ENCODE measurements at places on chromosomes 5 and 9. TPM values are rescaled to one million over a fixed set of nuclear protein-coding genes. Genes with fewer than 3 reads are reported as not detected.
A peak's percentile ranks its signal among the peaks of the same experiment; 100 is the strongest.

Gene GHR
- not detected for total RNA-seq

Gene DOCK8
- total RNA-seq: 114 TPM

Gene FCN1
- total RNA-seq: not detected

Gene CRB2
- not detected for total RNA-seq

Gene SH3GL2
- not detected for total RNA-seq

Gene TAS2R1
- not detected for total RNA-seq

- no peak for DNase-seq
Measured at GRCh38 chr5:41763081-41763480, 107.1 kb downstream of the OXCT1 start.

- no peak for DNase-seq
Measured at GRCh38 chr5:16037121-16037845, 142.3 kb downstream of the MARCHF11 start.

DNA sequence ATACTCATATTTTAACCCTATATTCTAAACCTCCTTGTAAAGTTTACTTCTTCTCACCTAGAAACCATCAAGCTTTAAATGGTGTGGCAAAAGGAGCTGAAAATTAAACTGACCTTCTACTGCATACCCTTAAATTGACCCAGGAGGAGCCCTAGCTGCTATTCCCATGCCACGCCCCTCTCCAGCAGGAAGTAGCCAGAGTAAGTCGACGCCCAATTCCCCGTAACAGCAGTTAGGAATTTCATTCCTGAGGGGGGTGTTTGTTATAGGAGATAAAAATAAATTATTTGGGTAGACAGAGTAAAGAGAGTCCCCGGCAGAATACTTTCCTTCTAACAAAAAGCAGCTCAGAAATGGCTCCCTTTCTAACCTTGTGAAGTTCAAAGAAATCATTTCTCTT is 111.8 kb upstream of the FAM174A start:
- no peak for DNase-seq

- no peak for DNase-seq
Measured at GRCh38 chr5:172353271-172353812, 69.8 kb upstream of the UBTD2 start.

DNA sequence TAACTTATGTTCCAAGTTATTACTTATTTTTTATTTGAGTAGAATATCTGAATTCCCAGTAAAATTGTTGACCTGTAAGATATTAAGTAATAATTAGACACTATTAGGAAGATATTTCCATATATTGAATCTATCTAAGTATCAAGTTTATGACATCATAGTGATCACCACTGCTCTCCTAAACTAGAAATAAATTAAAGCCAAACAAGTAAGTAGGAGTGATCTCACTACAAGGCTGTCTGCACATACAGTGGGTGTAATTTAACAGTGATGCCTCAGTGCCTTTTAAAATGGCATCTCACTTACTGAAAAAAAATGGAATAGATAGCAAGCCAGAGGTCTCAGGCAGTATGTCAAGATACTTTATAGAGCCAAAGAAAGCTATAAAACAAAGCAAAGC is 789.6 kb downstream of the KCTD16 start:
- no peak for DNase-seq

GRCh38 chr9:117340422-117340821 is 74.4 kb downstream of the ASTN2 start:
- no peak for DNase-seq

DNA sequence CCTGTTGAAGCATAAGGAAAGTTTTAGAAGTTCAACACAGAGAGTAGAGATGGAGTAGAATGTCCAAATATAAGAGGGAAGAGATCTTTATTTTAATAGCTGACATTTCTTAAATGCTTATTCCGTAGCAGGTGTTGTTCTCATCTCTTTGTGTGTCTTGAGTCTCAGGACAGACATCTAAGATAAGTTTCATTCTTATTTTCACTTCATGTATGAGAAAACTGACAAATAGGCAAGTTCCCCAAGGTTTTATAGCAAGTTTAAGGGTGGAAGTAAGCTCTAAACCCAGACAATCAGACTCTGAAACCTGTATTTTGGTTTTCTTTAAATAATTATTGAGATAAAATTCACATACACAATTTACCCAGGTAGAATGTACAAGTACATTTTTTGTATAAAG is 228.4 kb upstream of the PPP1R2B start:
- no peak for DNase-seq

DNA sequence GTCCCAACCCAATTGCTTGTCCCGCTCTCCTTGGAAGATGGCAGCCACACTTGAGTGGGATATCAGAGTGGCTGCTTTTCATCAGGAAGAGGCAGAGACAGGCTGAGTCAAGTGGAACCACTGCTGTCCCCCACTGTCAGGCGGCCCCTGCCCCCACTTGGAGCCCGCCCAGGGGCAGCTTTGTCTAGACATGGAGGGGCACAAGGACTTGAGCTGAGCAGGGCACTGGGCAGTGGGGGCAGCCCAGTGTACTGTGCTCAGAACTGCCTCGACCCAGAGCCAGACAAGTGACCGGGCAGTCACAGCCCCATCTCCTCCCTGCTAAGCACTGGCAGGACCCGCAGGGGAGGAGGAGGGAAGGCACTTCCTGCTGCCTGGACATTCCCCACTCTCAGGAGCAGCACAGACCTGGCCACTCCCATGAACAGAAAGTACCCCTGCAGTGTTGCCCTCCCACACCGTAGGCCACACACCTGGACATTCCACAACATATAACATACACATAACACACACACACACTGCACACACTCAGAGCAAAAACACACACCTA is 91.0 kb downstream of the MRPL36 start:
- no peak for DNase-seq

DNA sequence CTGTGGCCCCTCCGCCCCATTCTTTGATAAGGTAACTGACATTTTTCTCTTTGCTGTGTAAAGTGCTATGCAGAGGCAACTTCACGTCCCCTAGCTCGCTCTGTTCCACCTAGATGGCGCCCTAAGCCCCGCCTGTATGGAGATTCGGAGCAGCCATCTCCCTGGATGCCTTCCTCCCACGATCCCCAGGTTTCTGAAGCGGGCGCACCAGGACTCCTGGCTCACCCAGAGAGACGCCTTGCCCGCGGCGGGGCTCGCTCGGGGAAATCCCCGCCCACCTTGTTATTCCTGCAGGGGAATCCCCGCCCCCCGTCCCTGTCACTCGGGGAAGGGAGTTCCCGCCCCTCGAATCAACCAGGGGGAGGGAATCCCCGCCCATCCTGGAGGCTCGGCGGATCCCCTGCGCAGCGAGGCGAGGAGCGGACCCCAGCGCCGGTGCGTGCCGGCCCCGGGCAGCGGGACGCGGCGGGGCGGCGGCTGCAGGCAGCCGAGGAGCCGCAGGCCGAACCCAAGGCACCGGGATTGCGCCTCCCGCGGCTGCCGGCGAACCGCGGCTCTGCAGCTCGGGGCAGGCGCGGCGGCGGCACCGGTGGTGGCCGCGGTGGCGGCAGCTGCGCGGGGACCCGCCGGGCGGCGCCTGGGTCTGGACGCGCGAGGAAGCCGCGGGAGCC is at the start of gene PDZD2:
Gene PDZD2, plus strand, starts transcription at position 384 of the 671 bp plus-strand sequence.
- peak; percentile 77 for DNase-seq

Measured in activated naive CD4-positive, alpha-beta T cell treated with anti-CD3 and anti-CD28 coated beads for 36 hours (primary cell).